ENCODE measurements at places on chromosomes 11 and 22.

GRCh38 chr11:106950067-106950491 is 68.2 kb downstream of the GUCY1A2 start:
- DNase-seq, result no peak

- no peak for DNase-seq
These were observed 58.2 kb downstream of the TIMP3 start for GRCh38 chr22:32859743-32860142.

- DNase-seq, result no peak
These were observed 369.7 kb downstream of the INSC start for GRCh38 chr11:15484398-15484797.

DNA sequence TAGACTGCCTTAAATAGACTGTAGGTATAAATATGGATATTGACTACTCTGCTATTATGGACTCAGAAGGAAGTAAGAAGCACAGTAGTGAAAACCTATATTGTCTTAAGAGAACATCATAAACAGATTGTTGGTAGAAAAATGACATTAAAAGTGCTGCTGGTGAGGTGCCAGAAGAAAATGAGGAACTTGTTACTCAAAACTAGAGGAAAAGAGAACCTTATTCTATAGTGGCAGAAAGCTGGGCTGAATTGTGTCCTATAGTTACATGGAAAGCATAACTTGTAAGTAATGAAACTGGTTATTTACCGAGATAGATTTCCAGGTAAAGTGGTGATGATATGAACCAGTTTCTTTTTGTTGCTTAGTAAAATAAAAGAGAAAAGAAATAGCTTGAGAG is 109.7 kb upstream of the CTSC start:
- DNase-seq, result no peak

- no peak for DNase-seq
These were observed 627 bp downstream of the RNF215 start for GRCh38 chr22:30386608-30386959.

DNA sequence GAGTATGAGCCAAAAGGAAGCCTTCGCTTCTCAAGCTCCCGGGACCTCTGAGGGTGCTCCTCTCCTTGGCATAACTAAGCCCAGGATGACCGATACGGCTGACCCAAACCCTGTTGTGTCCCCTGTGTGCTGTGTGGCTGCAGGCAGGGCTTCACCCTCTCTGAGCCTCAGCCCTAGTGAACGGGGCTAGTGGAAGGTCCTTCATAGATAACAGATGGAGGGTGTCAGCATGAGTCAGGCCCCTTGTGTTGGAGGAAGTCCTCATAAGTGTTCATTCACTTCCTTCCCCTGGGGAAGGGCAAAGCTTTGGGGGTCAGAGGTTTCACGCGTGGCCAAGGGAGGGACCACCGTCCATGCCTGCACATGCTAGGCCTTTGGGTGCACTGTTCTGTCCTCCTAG is 21.5 kb downstream of the SHISAL1 start:
- no peak for DNase-seq

GRCh38 chr11:32395127-32395526 is 40.2 kb downstream of the WT1 start:
- no peak for DNase-seq

DNA sequence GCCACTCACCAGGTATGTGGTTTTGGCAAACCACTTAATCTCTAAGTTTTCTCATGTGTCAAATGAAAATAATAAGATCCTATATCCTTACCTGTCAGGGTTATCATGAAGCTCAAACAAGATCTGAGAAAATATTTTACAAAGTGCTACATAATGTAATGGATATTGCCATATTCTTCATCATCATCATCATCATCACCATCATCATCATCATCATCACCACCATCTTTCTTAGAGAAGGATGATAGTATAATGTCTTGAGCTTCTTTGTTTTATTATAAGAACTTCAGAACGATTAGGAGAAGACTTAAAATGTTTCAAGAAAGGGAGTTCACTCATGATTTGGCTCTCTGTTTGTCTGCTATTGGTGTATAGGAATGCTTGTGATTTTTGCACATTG is 72.5 kb upstream of the UCP3 start:
- no peak for DNase-seq

GRCh38 chr11:31246451-31247165 is 122.9 kb downstream of the DCDC1 start:
- DNase-seq, result no peak

DNA sequence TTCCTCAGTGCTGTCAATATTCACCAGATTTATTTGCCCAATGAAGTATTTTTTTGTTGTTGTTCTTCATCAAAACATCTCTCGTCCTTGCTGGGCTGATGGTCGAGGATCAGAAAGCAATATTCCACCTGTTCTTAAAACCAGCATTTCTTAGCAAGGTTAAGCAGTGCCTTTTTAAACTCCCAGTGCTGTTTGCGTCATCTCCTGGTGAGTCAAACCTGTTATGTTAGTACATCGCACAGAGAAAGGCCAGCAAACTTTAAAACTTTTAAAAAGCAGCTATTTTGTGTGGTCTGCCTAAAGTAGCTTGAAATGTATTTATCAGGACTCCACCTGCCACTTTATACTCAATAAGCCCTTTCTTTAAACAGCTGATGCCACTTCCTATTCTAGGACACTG is 802.0 kb downstream of the KCNA4 start:
- DNase-seq, result no peak

DNA sequence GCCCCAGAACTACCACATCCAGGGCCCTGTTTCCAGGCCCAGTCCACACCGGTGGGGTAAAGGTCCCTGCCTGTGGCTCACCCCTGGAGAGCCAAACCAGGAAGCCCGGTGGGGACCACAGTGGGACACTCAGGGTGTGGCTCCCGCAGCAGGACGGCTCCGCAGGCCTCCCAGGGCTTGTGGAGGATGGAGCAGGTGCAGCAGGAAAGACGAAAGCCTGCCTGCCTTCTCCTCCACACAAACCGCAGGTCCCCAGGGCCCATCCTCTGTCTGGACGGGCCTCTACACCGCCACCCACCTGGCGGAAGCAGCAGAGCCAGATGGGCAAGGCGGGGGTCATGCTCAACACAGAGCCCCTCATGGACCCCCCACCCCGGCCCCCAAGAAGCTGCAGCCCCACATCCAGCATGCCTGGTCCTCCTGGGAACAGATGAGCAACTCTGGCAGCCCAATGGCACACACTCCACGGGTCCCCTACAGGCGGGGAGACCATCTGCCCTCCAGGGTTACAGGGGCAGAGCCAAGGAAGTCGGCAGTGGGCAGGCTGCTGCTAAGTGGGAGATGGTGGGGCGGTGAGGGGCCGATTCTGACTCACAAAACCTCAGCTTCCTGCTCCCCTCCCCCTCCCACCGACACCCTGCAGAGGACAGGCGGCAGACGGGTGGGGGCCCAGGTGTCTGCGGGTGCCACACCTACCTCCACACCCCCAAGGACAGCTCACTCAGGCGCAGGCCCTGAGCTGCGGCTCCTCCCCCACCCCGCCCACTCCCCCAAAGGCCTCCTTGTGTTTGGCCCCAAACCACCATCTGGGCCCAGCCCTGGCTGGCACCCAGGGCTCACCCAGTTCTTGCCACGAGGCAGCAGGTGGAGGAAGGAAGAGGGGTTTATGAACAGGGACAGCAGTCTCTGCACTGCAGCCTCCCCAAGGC is 5.2 kb downstream of the SBF1 start:
- peak; percentile 31 for DNase-seq

- DNase-seq, result no peak
These were observed 93.2 kb downstream of the WNT7B start for GRCh38 chr22:45883811-45884170.

- peak; percentile 87 for DNase-seq
These were observed 120.9 kb downstream of the ME3 start for GRCh38 chr11:86551288-86552092.

DNA sequence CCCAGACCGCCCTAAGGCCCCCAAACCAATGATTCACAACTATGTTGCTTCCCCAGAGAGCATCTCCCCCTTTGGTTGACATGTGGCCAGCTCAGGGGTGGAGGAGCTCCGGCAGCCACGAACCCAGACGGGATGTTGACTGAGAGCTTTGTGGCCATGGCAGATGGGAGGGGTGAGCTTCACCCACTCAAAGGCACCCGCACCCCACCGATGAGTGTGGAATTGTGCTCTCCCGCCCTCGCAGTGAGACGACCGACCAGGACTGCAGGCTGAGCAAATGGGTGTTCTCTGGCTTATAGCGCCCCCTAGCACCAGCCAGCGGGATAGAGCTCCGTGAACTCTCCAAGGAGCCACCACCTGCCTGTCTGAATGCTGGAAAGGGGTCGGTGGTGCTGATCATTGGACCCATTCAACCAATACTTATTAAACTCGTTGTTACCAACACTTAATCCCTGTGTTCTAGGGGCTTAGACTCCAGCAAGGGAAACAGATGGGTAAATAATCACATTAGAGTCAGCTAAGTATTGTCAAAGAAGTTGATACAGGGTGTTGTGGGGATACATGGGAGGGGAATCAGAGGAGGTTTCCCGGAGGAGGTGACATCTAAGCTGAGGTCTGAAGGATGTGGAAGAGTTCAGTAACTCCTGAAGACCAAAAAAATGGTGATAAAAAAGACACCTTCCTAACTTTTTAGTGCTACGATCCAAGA is 4.5 kb upstream of the TIMP3 start:
- peak; percentile 68 for DNase-seq

DNA sequence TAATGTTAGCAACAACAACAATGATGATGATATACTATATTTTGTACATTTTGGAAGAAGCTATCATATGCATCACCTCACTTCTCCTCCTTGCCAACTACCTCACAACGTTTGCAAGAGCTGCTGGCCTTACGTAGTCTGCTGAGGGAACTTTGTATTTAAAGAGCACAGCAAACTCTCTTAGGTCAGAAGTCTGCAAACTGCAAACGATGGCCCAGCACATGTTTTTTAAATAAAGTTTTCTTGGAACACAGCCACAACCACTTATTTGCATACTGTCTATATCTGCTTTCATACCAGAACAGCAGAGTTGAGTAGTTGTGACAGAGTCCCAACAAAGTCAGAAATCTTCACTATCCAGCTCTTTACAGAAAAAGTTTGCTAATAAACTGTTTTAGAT is 261.7 kb downstream of the TENM4 start:
- no peak for DNase-seq

Data from HT-29 (cell line).